ENCODE measurements at places on chromosomes 5 and 9.

- DNase-seq = no peak
Measured at GRCh38 chr5:97628031-97628430, 445.0 kb upstream of the RIOK2 start.

DNA sequence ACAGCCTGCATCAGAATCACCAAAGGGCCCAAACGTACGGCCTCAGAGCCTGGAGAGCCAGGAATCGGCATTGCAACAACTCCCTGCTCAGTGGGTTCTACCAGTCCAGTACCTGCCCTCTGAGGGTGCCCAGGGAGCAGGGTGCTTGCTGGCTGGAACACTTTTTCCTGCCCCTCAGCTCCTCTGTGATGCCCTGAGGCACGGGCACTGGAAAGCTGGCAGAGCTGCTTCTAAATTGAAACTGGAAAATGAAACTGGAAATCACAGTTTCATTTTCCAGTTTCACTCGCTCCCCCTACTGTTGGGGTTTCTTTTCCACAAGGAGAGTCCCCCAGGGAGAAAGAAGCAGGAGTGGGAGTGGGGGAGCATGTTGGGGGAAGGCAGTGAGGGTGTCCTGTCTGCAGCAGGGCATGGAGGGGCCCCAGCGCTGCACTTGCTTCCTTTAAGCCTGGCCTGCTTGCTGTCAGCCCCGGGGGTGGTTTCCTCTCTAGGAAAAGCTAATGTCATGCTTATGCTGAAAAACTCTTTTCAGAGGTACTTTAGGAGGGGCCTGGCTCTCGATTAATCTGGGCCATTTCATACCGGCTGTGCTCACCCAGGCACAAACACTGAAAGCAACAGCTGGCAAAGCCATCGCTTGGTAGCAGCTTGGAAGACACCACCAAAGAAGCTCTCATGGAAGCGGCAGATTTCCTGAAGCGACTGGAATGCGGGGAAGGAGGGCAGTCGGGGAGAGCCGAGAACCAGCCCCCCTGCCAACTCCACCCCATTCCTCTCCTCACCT, 26.2 kb downstream of the IRF1 start:
- DNase-seq = no peak

DNA sequence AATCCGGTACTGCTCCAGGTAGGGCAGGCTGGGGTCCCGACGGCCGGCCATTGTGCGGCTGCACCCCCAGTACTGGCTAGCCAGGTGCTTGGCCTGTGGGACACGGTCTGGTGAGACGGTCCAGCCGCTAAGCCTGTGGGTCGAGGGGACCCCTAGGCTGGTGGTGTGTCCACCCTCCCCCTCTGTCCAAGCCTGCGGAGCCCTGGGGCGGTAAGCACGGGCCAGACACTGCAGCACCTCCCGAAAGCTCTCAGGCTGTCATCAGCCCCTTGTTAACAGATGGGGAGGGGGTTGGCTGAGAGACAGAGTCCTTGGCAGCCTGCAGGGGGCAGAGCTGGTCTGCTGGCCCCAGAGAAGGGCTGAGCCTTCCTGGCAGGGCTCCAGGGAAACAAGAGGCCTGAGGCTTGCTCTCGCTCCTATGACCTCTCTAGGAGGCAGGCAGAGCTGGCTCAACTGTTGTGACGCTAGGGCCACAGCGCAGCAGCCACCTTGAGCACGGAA, 11.8 kb upstream of the MRNIP start:
- no peak for DNase-seq

DNA sequence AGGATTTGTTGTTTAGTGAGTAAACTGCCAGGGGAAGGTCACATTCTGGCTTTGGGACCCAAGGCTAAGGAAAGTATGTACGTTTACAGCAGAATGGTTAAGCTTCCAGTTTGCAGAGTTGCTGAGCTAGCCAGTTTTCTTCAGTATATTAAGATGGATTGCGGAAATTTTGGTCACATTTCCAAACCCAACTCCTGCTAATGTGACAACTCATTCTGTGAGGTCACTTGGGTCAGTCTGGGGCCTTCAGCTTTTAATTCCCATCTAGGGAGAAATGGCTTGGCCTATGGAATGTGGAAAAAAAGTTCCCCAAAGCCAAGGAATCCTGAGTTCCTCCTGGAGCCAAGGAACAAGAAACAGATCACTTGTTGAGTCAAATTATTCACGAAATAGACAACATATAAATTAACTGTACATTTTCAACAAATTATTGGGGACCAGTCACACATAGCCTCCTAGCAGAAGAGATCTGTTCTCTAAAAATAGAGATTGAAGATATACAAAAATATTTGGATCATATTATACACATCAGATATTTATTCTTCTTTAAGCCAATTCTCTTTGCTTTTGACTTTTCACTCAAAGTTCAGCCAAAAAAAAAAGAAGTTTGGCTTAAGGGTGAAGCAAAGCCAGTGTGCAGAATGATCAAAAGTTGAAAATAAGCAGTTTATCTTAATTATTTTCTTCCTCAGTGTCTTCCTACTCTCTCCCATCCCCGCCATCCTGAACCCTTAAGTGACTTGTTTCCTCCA, 8.8 kb downstream of the KCNV2 start:
- no peak for DNase-seq

- no peak for DNase-seq
Measured at GRCh38 chr5:41788941-41789368, 81.3 kb downstream of the OXCT1 start.

GRCh38 chr9:21591221-21592062, 109.3 kb upstream of the IFNE start:
- no peak for DNase-seq

GRCh38 chr5:32677023-32677422, 34.1 kb upstream of the NPR3 start:
- no peak for DNase-seq

DNA sequence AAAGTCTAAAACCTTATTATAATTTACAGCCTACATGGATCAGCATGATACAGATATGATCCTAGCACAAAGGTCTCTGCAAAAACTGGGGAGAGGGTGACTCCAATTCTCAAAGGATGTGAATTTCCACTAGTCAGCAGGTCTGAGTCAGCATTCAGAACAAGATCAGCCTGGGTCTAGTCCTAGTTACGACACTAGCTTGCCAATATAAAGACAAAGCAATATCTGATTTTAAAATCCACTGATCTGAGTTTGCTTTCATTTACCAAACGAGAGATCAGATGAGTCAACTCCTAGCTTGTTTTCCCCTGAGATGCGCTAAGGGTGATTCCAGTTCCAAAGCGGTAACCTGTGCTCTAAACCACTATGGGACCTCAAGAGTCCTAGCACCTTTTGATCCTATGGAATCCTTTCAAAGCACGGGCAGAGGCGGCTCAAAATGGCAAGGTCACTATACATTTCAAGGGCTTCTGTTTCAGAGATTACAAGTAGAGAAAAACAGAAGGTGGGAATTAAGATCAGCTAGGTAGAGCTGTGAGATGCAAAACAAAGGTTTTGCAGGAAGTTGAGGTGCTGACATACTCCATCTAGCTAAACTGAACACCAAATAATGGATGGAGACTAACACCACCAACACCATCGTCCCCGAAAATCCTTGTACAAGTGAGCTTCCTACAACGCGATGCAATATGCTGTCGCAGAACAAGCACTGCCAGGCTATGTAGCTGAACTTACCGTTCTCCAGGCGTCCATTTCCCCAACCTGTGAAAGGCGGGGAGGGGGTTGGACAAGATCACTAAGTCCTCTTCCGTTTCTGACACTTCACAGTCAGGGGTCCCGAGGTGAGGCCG, 906 bp downstream of the SLC25A51 start:
- DNase-seq = no peak

GRCh38 chr5:122915717-122916461, 70.5 kb downstream of the SNX24 start:
- DNase-seq = no peak
